ENCODE measurements at places on chromosomes 12 and 14.

GRCh38 chr12:91173124-91173523 lies 9.5 kb downstream of the DCN start:
- DNase-seq: no peak

- DNase-seq: peak; percentile 29
These were observed 411.0 kb downstream of the LRIG3 start for GRCh38 chr12:58509116-58509885.

DNA sequence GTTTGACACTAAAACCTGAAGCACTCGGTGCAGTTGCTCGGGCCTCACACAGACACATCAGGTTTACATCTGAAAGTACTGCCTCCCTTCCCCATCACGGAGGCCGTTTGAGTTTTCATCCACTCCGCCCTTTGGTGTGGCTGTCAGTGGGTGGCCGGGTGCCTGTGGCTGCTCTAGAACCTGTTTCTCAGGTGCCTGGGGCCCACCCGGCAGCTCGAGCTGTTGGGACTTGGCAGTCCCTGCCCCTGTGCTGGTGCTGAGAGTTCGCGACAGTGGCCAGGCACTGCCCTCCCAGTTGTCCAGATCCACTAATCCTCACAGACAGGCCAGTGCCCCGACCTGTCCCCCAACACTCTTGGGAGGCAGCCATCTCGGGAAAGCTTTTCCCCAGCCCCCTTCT lies 22.4 kb downstream of the XRCC3 start:
- no peak for DNase-seq

- no peak for DNase-seq
These were observed 420 bp upstream of the OTUB2 start for GRCh38 chr14:94025720-94026119.

DNA sequence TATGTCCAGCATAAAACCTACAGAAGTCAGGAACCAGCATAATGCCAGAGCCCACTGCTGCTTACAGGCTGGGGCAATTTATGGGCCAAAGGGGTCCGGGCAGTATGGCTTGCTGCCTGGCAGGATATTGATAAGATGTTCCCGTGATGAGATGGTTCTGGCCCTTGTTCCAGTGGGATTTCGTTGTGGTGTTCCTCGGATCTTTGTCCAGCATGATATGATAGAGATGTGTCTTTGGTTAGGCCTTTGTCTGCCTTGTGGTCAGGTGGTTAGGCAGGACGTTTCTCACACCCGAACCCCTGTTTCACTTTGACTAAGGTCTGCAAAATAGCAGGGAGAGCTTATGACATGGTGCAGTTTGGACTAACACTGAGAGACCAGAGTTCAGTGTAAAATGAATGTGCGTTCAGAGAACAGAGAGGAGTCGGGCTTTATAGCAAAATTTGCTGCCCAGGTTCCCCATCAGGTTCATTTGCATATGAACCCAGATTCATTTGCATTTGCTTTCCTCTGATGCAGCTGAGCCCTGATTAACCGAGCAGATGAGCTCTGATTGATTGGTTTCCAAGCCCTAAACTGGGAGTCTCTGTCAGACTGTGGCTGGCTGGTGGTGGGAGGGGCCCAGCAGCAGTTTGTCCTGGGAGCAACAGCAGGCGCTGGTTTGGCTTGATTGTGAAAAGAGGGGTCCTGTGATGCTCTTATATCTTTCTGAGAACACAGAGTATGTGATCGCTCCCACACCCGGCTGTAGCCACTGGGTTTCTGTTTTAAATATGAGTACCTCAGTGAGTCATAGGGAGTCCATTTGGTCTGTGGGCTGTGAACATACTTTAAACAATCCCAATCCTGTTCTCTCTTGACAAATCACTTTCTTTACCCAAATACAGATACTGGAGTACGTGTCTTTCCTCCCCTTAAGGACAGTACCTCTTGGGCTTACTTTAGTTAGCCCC lies 156.3 kb upstream of the PZP start:
- DNase-seq: peak; percentile 39

- no peak for DNase-seq
These were observed 240.3 kb upstream of the HMGA2 start for GRCh38 chr12:65584016-65584415.

- no peak for DNase-seq
These were observed 189.0 kb downstream of the SOX5 start for GRCh38 chr12:23760495-23760894.

All from Daoy (cell line).